Cardiac muscle cell (in vitro differentiated cells and primary cell): ENCODE measurements at places on chromosomes 4 and X.

DNA sequence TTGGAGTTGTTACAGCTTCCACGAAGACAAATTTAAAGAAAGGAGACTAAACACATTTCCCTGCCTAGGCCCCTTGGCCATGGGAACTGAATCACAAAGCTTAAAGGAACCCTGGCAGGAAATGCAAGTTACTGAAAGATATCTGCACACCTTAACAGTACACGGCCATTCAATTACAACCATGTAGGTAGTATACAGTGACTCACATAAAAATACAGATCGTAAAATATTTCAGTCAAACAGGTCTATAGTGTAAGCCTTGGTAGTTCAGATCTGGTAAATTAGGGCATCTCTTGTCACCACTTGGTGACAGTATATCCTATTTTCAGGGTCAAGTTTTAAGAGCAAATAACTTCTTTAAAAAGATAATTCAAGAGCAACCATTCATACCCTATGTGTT, 112.0 kb downstream of the ATG4A start:
- DNase-seq, result no peak

- DNase-seq, result no peak
These were observed 7.4 kb downstream of the DOK7 start for GRCh38 chr4:3470244-3471097.

- no peak for DNase-seq
These were observed 178.0 kb downstream of the MGST2 start for GRCh38 chr4:139843641-139844040.

DNA sequence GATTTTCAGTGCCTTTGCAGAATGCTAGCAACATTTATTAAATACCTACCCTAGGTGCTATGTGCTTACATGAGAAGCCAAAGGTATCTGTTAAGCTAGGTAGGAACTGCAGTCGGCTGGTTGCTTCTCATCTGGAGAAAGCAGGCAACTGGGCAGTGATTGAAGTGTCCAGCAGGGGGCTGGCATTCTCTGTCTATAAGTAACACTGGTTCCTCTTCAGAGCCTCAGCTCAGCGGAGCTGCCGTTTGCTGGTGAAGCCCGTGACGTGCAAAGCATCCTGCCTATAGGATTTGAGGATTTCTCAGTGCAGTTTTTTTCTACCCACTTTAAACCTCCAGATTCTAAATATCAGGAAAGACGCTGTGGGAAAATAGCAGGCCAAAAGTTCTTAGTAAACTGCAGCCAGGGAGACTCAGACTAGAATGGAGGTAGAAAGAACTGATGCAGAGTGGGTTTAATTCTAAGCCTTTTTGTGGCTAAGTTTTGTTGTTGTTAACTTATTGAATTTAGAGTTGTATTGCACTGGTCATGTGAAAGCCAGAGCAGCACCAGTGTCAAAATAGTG, at the start of gene GRPR:
Gene GRPR (plus strand): TSS at position 344 of the 565 bp plus-strand sequence. CDS start 389 bp downstream, outside the sequence.
- DNase-seq, result peak; percentile 96

DNA sequence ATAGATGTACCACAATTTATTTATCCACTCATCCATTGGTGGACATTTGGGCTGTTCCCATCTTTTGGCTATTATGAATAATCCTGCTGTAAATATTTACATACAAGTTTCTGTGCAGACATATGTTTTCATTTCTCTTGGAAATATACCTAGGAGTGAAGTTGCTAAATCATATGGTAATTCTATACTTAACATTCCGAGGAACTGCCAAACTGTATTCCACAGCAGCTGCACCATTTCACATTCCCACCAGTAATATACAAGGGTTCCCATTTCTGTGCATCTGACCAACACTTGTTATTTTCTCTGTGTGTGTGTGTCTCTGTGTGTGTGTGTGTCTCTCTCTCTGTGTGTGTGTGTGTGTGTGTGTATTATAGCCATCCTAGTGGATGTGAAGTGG, 15.4 kb upstream of the DOCK11 start:
- DNase-seq, result no peak
